ENCODE measurements at places on chromosomes 6 and 20. TPM values are rescaled to one million over a fixed set of nuclear protein-coding genes. Genes with fewer than 3 reads are reported as not detected.

The ENPP5 gene
- 5.3 TPM for total RNA-seq

The ZNF343 gene
- 6.9 TPM for total RNA-seq

The CCNC gene
- total RNA-seq = 89.4 TPM

The TSBP1 gene
- total RNA-seq = not detected

The FRS3 gene
- 1.8 TPM for total RNA-seq

The PRKN gene
- 2.9 TPM for total RNA-seq

The XKR7 gene
- under 0.01 TPM for total RNA-seq

The EDN1 gene
- total RNA-seq = 0.88 TPM

The MRPL14 gene
- total RNA-seq = 49.9 TPM

The IL17F gene
- total RNA-seq = not detected

The LINC00237 gene
- total RNA-seq = not detected

The SLC29A1 gene
- 10.0 TPM for total RNA-seq

The TAPBP gene
- 92.6 TPM for total RNA-seq

GRCh38 chr6:15970517-15970916 lies 158.4 kb upstream of the MYLIP start:
- no peak overlapping the region for H3K4me3 ChIP-seq
- H3K36me3 ChIP-seq = no peaks in the 10 kb centered on the region
- no peak for DNase-seq
- no peak overlapping the region for H3K27ac ChIP-seq
- no peaks in the 10 kb centered on the region for H3K4me1 ChIP-seq

- no peak overlapping the region for H3K27ac ChIP-seq
- H3K27me3 ChIP-seq = no peaks in the 10 kb centered on the region
- DNase-seq = no peak
- no peak overlapping the region for H3K4me3 ChIP-seq
Measured at GRCh38 chr6:37338745-37339255, 15.0 kb upstream of the RNF8 start.

GRCh38 chr20:49273696-49274277 lies 4.1 kb downstream of the ZNFX1 start:
- no peak for DNase-seq
- no peak overlapping the region for H3K27ac ChIP-seq

DNA sequence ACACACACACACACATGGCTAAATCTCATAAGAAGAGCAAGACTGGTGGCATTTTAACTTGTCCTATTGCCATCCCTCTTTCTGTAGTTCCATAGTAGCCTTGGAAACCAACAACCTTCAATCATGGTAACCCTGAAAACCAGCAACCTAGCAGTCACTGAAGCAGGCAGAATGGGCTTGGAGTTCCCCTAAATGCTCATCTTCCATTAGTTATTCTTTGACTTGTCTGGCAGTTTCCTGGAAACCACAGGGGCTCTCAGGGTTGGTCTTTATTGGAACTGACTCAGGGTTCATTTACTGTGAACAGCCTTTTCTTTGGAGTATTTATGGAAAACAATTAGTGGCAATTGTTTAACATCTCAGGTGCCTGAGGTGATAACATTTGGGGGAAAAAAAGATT lies 19.4 kb upstream of the BRPF3 start:
- H3K4me3 ChIP-seq = no peak overlapping the region
- no peaks in the 10 kb centered on the region for H3K27me3 ChIP-seq
- no peaks in the 10 kb centered on the region for H3K36me3 ChIP-seq
- H3K4me1 ChIP-seq = no peaks in the 10 kb centered on the region
- DNase-seq = no peak

DNA sequence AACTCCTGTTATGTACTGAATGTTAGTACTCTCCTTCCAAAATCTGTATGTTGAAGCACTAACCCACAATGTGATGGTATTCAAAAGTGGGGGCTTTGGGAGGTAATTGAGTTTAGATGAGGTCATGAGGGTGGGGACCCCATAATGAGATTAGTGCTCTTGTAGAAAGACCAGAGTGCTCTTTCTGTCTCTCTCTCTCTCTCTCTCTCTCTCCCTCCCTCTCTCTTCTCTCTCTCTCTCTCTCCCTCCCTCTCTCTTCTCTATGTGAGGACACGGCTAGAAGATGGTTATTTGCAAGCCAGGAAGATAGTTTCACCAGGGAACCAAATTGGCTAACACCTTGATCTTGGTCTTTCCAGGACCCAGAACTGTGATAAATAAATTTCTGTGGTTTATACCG lies 107.4 kb downstream of the TBX18 start:
- H3K27me3 ChIP-seq = no peaks in the 10 kb centered on the region
- DNase-seq = no peak
- no peak overlapping the region for H3K27ac ChIP-seq
- H3K4me1 ChIP-seq = peaks cover 19% of the 10 kb centered on the region

GRCh38 chr20:60211618-60212463 lies 253.6 kb downstream of the CDH26 start:
- H3K4me1 ChIP-seq = no peaks in the 10 kb centered on the region
- DNase-seq = no peak
- H3K36me3 ChIP-seq = no peaks in the 10 kb centered on the region
- no peak overlapping the region for H3K4me3 ChIP-seq
- H3K27ac ChIP-seq = no peak overlapping the region

GRCh38 chr6:46098678-46099077 lies 31.1 kb upstream of the ENPP4 start:
- H3K4me3 ChIP-seq = no peak overlapping the region
- DNase-seq = no peak
- H3K27ac ChIP-seq = no peak overlapping the region
- H3K27me3 ChIP-seq = peaks cover 3% of the 10 kb centered on the region
- no peaks in the 10 kb centered on the region for H3K4me1 ChIP-seq

- H3K4me3 ChIP-seq = no peak overlapping the region
- H3K36me3 ChIP-seq = peaks cover 3% of the 10 kb centered on the region
- H3K4me1 ChIP-seq = peaks cover 19% of the 10 kb centered on the region
- no peak for DNase-seq
- no peak overlapping the region for H3K27ac ChIP-seq
Measured at GRCh38 chr6:111416529-111416928, 66.5 kb downstream of the REV3L start.

- DNase-seq = no peak
- no peak overlapping the region for H3K4me3 ChIP-seq
- H3K4me1 ChIP-seq = peaks cover 9% of the 10 kb centered on the region
- peaks cover 8% of the 10 kb centered on the region for H3K36me3 ChIP-seq
- no peak overlapping the region for H3K27ac ChIP-seq
- H3K27me3 ChIP-seq = no peaks in the 10 kb centered on the region
Measured at GRCh38 chr6:44432726-44433125, 45.2 kb downstream of the CDC5L start.

DNA sequence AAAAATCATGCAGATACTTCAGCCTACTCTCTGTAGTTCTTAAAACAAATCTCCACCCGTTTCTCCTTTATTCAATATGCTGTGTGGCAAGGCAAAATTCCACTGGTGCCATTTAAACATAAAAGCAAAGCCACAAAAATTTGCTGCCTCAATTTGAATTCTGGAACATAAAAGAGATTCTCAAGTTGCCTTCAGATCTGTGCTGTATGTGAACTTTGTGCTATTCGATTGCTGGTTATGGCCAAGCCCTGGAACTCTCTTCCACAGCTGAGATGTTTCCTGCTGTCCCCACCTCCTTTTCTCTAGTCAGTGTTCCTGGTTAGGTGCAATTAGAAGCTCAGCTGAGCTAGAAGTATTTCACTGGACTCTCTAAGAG lies 395.3 kb upstream of the BTBD3 start:
- no peaks in the 10 kb centered on the region for H3K36me3 ChIP-seq
- DNase-seq = no peak
- H3K27me3 ChIP-seq = no peaks in the 10 kb centered on the region
- H3K27ac ChIP-seq = no peak overlapping the region

- DNase-seq = peak; percentile 59
- H3K4me1 ChIP-seq = peaks cover 11% of the 10 kb centered on the region
- no peaks in the 10 kb centered on the region for H3K36me3 ChIP-seq
- no peak overlapping the region for H3K27ac ChIP-seq
Measured at GRCh38 chr6:166958926-166959861, 2.8 kb upstream of the RNASET2 start.

GRCh38 chr6:11232770-11233626 lies 530 bp upstream of the NEDD9 start:
- peaks cover 23% of the 10 kb centered on the region for H3K4me1 ChIP-seq
- H3K36me3 ChIP-seq = no peaks in the 10 kb centered on the region
- H3K27ac ChIP-seq = peak overlapping the region; percentile 93
- peak; percentile 93 for DNase-seq
- H3K27me3 ChIP-seq = no peaks in the 10 kb centered on the region

DNA sequence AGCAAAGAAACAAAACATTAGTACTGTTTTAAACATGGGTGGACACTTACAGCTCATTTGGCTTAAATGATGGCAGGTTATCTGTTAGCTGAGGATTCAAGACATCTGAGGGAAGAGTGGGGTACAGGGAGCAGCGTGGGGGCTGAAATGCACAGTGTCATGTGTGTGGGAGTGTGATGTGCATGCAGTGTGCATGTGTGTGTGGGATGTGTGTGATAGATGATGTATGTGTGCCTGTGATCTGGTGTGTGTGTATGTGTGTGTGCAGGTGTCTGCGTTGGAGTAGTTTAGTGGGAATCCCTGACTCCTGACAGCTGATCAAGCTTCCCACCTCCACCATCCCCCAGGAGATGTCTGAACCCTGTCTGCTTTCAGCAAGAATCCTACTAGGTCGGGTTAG lies 25.4 kb upstream of the GGTLC1 start:
- DNase-seq = no peak
- no peaks in the 10 kb centered on the region for H3K36me3 ChIP-seq
- no peak overlapping the region for H3K4me3 ChIP-seq
- H3K27ac ChIP-seq = no peak overlapping the region
- H3K4me1 ChIP-seq = no peaks in the 10 kb centered on the region

DNA sequence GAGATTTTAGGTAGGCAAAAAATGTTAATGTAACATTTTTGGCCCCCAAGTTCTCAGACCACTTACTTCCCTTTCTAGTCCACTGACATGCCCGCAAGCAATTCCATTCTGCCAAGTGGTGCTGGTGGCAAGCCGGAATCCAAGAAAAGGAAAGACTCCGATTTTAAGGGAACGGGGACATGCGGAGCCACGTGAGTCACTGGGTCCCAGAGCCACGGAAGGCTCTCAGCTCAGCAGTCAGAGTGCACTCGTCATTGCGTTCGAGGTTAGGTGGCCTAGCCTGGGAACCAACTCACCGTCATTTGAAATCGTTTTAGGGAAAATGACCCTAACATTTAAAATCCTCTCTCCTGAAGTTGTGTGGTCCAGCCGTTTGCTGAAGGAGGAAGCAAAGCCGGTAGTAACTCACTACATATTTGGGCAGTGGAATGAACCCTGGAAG lies 711 bp upstream of the SIRT5 start:
- peak; percentile 77 for DNase-seq
- H3K27me3 ChIP-seq = no peaks in the 10 kb centered on the region
- peaks cover 6% of the 10 kb centered on the region for H3K4me1 ChIP-seq
- H3K36me3 ChIP-seq = no peaks in the 10 kb centered on the region
- peak overlapping the region; percentile 84 for H3K27ac ChIP-seq
- H3K4me3 ChIP-seq = peak overlapping the region; percentile 90

GRCh38 chr20:43761386-43762340 lies 34.9 kb upstream of the GTSF1L start:
- H3K4me1 ChIP-seq = no peaks in the 10 kb centered on the region
- DNase-seq = no peak
- H3K36me3 ChIP-seq = no peaks in the 10 kb centered on the region
- H3K27me3 ChIP-seq = no peaks in the 10 kb centered on the region
- H3K27ac ChIP-seq = no peak overlapping the region
- H3K4me3 ChIP-seq = no peak overlapping the region

DNA sequence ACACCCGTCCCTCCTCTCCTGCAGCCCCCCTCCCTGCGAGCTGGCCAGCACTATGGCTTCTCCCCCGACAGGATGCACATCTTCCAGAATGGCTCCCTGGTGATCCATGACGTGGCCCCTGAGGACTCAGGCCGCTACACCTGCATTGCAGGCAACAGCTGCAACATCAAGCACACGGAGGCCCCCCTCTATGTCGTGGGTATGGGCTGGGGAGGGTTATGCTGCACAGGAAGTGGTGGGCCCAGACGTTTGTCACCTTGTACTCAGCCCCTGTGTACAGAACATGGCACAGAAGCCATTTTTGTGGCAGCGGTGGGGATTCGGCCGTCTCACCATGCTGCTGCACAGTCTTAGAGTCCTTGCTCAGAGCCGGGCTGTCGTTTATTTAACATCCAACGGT lies 29.0 kb upstream of the SRF start:
- no peak overlapping the region for H3K27ac ChIP-seq
- no peaks in the 10 kb centered on the region for H3K27me3 ChIP-seq
- peaks cover 35% of the 10 kb centered on the region for H3K36me3 ChIP-seq
- DNase-seq = no peak

DNA sequence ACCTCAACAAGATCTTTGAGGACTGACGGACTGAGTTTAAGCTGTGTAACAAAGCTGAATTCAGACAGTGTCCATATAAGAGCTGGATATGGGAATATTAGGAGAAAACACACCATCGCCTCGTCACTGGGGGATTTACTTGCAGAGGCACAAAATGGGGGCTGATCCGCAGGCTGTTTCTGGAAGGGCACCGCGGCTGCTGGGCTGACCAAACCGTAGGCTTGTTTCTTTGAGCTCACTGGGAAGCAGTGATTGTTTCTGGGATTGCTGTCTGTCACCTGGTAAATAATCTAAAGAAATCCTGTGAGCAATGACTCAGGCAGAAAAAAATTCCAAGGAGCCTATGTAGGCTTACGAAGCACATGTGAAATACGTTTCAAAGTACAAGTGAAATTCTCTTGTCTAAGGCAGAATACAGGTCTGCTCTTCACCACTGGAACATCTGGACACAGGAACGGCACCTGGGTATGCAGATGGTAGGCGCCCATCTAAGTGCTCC lies 63.9 kb upstream of the MPC1 start:
- H3K4me3 ChIP-seq = no peak overlapping the region
- DNase-seq = peak; percentile 49
- no peaks in the 10 kb centered on the region for H3K4me1 ChIP-seq
- H3K36me3 ChIP-seq = peaks cover 20% of the 10 kb centered on the region
- H3K27ac ChIP-seq = no peak overlapping the region

GRCh38 chr6:81621816-81622395 lies 130.6 kb downstream of the TENT5A start:
- peaks cover 8% of the 10 kb centered on the region for H3K4me1 ChIP-seq
- DNase-seq = no peak
- no peak overlapping the region for H3K4me3 ChIP-seq
- H3K27me3 ChIP-seq = no peaks in the 10 kb centered on the region
- no peaks in the 10 kb centered on the region for H3K36me3 ChIP-seq

GRCh38 chr6:125129354-125129753 lies 24.2 kb upstream of the TPD52L1 start:
- DNase-seq = no peak
- no peak overlapping the region for H3K27ac ChIP-seq

- no peak for DNase-seq
- no peak overlapping the region for H3K4me3 ChIP-seq
- H3K27me3 ChIP-seq = no peaks in the 10 kb centered on the region
- H3K4me1 ChIP-seq = peaks cover 17% of the 10 kb centered on the region
- H3K27ac ChIP-seq = no peak overlapping the region
Measured at GRCh38 chr20:36777167-36777566, 3.6 kb upstream of the DSN1 start.

- H3K27me3 ChIP-seq = no peaks in the 10 kb centered on the region
- DNase-seq = no peak
- peaks cover 5% of the 10 kb centered on the region for H3K4me1 ChIP-seq
- peaks cover 64% of the 10 kb centered on the region for H3K36me3 ChIP-seq
- H3K4me3 ChIP-seq = no peak overlapping the region
Measured at GRCh38 chr6:116433206-116433712, 27.9 kb upstream of the CALHM6 start.

- no peaks in the 10 kb centered on the region for H3K27me3 ChIP-seq
- no peaks in the 10 kb centered on the region for H3K4me1 ChIP-seq
- DNase-seq = no peak
- H3K4me3 ChIP-seq = no peak overlapping the region
Measured at GRCh38 chr20:8082025-8082424, 50.0 kb upstream of the PLCB1 start.

GRCh38 chr6:156816505-156816904 lies 39.3 kb downstream of the ARID1B start:
- no peak overlapping the region for H3K4me3 ChIP-seq
- no peaks in the 10 kb centered on the region for H3K4me1 ChIP-seq
- no peak for DNase-seq
- H3K27me3 ChIP-seq = no peaks in the 10 kb centered on the region
- H3K27ac ChIP-seq = no peak overlapping the region

Data from osteoblast (primary cell).